ENCODE measurements at places on chromosomes 3 and 15. TPM values are rescaled to one million over a fixed set of nuclear protein-coding genes. Genes with fewer than 3 reads are reported as not detected.

The DPPA2 gene
- 6.6 TPM for polyA plus RNA-seq

The TP63 gene
- not detected for polyA plus RNA-seq

The MESP2 gene
- polyA plus RNA-seq: 1.6 TPM

The ZNF620 gene
- 5.1 TPM for polyA plus RNA-seq

The PLA2G4B gene
- polyA plus RNA-seq: 9.2 TPM

The PLSCR1 gene
- polyA plus RNA-seq: 30.4 TPM

The REC114 gene
- polyA plus RNA-seq: 0.12 TPM

The HRH1 gene
- 0.03 TPM for polyA plus RNA-seq

The ITIH1 gene
- not detected for polyA plus RNA-seq

The SPTSSB gene
- 52.5 TPM for polyA plus RNA-seq

The FAM107A gene
- polyA plus RNA-seq: 1.1 TPM

The CRABP1 gene
- 655 TPM for polyA plus RNA-seq

The SLC24A5 gene
- polyA plus RNA-seq: not detected

The OCA2 gene
- 0.36 TPM for polyA plus RNA-seq

The NAALADL2 gene
- polyA plus RNA-seq: 0.30 TPM

The MESP1 gene
- 0.23 TPM for polyA plus RNA-seq

The DZIP1L gene
- 9.0 TPM for polyA plus RNA-seq

The CNTN4 gene
- polyA plus RNA-seq: 0.30 TPM

The GCSAM gene
- polyA plus RNA-seq: not detected

The TM4SF4 gene
- polyA plus RNA-seq: not detected

The SLC27A2 gene
- polyA plus RNA-seq: 3.6 TPM

The FAM81A gene
- 0.56 TPM for polyA plus RNA-seq

The SLC22A13 gene
- polyA plus RNA-seq: 0.06 TPM

The PPP1R14D gene
- polyA plus RNA-seq: not detected

The RASGRF1 gene
- 0.42 TPM for polyA plus RNA-seq

The LMAN1L gene
- not detected for polyA plus RNA-seq

The HYAL3 gene
- 12.2 TPM for polyA plus RNA-seq

The TMEM40 gene
- 0.18 TPM for polyA plus RNA-seq

The ZIC1 gene
- 0.80 TPM for polyA plus RNA-seq

The SEMA7A gene
- polyA plus RNA-seq: 13.4 TPM

The ISLR2 gene
- 0.47 TPM for polyA plus RNA-seq

The ZPLD1 gene
- polyA plus RNA-seq: not detected

Measured in H1 (cell line).